ENCODE measurements at places on chromosomes 1 and 21.

GRCh38 chr1:156445789-156446263 is 54.7 kb downstream of the MEF2D start:
- no peak overlapping the region for H3K4me3 ChIP-seq
- peak; percentile 83 for DNase-seq
- H3K27ac ChIP-seq = no peak overlapping the region
- no peaks in the 10 kb centered on the region for H3K36me3 ChIP-seq
- H3K27me3 ChIP-seq = peaks cover 71% of the 10 kb centered on the region

DNA sequence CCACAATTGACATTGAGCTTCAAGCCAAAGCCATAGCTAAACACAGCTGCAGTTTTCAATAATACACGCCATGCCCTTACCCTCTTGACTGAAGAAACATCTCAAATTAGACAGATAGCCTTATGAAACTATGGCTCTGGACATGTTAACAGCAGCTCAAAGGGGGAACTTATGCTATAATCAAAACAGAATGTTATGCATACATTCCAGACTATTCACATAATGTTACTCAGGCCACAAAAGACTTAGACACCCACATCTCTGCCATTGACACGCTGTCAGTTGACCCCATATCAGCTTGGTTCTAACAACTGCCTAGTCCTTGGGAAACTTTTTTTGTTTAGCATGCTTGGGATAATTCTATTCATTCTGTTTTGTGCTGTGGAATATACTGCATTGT is 2.3 kb upstream of the NENF start:
- no peaks in the 10 kb centered on the region for H3K36me3 ChIP-seq
- H3K4me3 ChIP-seq = no peak overlapping the region
- H3K27me3 ChIP-seq = peaks cover 3% of the 10 kb centered on the region
- no peak overlapping the region for H3K27ac ChIP-seq

DNA sequence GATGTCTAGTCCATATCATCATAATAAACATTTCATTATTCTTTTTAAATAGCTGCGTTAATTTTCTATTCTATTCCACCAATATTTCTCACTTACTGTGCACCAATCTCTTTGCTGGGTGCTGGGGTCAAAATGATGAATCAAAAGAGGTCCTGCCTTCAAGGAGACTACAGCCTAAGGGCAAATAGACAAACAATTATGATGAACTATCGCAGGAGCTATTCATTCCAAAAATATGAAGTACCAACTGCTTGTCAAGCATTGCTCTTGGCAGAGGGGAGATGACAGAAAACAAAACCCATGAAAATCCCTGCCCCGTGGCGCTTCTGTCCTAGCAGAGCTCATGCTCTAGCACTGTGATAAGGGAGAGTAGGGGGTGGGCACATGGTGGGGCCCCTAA is 28.8 kb upstream of the SLC26A9 start:
- no peak overlapping the region for H3K27ac ChIP-seq
- H3K4me3 ChIP-seq = no peak overlapping the region
- peaks cover 3% of the 10 kb centered on the region for H3K27me3 ChIP-seq
- DNase-seq = no peak
- H3K36me3 ChIP-seq = no peaks in the 10 kb centered on the region

DNA sequence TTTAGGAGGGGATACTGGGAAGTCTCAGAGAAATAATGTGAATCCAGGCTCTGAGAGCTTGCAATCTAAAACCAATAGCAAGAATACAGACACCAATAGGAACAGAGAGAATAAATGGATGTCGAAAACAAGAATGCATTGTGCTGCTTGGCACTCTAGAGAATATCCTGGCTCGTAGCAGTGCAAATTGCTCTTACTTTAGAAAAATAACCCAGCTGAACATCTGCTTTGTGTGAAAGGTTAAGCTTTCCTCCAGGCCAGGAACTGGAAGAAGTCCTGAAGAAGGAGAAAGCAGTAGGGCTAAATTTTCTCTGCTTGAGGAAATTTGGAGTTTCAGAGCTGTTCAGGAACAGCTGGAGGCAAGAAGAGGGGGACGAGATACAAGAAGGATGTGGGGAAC is 382.3 kb downstream of the HHIPL2 start:
- DNase-seq = no peak
- H3K27me3 ChIP-seq = no peaks in the 10 kb centered on the region
- H3K27ac ChIP-seq = no peak overlapping the region
- no peaks in the 10 kb centered on the region for H3K36me3 ChIP-seq
- H3K4me3 ChIP-seq = no peak overlapping the region
- no peaks in the 10 kb centered on the region for H3K4me1 ChIP-seq

GRCh38 chr1:61757950-61758349 is 15.7 kb downstream of the PATJ start:
- H3K27me3 ChIP-seq = no peaks in the 10 kb centered on the region
- no peaks in the 10 kb centered on the region for H3K4me1 ChIP-seq
- no peaks in the 10 kb centered on the region for H3K36me3 ChIP-seq
- DNase-seq = no peak

DNA sequence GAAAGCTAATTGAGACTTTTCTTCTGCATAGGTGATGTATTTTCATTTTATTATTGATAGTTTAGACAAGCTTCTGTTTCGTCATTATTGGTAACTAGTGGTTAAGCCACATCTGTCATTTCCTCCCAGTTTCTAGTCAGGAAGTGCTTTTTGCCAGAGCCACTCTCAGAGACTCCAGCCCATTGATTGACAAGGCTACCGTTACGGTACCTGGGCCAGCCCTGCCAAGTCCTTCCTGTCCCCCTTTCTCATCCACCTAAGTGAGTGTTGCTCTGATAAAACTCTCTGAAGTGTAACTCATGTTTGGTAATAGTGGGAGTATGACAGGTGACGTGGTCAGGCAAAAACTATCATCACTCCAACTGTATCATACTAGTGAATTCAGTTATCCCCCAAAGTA is 29.6 kb upstream of the AGL start:
- H3K36me3 ChIP-seq = no peaks in the 10 kb centered on the region
- no peak overlapping the region for H3K4me3 ChIP-seq
- DNase-seq = no peak
- no peaks in the 10 kb centered on the region for H3K27me3 ChIP-seq
- H3K4me1 ChIP-seq = no peaks in the 10 kb centered on the region

DNA sequence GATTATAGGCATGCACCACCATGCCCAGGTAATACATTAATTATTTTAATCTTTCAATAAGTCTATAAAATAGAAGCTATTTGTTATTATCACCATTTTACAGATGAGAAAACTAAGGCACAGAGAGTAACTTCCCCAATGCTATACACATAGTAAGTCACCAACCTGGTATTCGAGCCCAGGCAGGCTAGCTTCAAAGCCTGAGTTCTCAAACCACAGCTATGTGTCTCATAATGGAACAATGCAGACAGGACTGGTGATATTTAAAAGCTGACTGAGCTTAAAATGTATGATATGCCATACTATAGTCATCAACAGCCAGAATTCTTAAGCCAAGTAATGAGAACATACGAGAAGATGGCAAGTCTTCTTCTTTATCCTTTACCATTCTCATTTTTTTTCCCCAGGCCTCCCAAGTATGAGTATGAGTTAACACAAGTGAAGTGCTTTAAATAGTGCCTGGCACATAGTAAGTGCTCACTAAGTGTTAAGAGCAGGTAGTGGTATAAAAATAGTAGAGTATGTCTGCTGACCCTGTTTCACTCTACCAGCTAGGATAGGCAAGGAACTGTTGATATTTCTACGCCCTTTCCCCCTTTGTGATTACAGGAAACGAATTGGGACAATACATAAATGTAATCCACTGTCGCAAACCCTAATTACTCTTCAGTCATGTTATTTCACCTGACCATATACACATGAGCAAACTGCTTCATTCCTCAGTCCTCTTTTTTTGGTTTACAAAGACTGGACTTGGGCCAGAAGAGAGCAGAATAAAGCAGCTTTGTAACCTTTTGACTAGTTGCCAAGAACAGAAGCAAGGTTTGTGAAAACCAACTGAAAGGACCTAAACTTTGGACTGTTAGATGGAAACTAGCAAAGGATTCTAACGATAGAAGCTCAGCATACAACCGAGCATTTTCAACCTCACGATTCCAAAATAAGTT is 9.5 kb downstream of the EYA3 start:
- no peak for DNase-seq
- H3K27ac ChIP-seq = no peak overlapping the region
- H3K4me1 ChIP-seq = no peaks in the 10 kb centered on the region
- H3K4me3 ChIP-seq = no peak overlapping the region

DNA sequence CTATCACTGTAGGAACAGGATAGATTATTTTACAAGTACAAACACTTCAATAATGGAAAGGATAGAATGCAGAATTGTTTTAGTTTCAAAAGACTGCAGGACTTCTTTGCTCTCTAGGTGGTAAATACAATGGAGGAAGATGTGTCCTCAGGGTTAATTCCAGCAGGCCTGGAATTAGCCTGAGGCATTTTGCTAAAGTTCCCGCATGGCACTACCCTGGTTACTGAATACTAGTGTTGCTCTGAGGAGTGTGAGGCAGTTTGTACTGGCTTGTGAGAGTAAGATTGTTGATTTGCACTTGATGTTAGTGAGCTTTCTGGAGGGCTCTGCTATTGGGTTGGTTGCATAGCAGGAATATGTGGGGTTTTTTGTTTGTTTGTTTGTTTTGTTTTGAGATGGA is 61.4 kb downstream of the FASLG start:
- DNase-seq = no peak
- H3K36me3 ChIP-seq = no peaks in the 10 kb centered on the region
- H3K4me3 ChIP-seq = no peak overlapping the region
- H3K27ac ChIP-seq = no peak overlapping the region
- H3K4me1 ChIP-seq = peaks cover 8% of the 10 kb centered on the region

- no peaks in the 10 kb centered on the region for H3K36me3 ChIP-seq
- DNase-seq = no peak
- no peaks in the 10 kb centered on the region for H3K4me1 ChIP-seq
- H3K27me3 ChIP-seq = no peaks in the 10 kb centered on the region
- H3K4me3 ChIP-seq = no peak overlapping the region
- H3K27ac ChIP-seq = peak overlapping the region; percentile 46
Measured at GRCh38 chr1:86503406-86504136, 34.8 kb downstream of the CLCA1 start.

DNA sequence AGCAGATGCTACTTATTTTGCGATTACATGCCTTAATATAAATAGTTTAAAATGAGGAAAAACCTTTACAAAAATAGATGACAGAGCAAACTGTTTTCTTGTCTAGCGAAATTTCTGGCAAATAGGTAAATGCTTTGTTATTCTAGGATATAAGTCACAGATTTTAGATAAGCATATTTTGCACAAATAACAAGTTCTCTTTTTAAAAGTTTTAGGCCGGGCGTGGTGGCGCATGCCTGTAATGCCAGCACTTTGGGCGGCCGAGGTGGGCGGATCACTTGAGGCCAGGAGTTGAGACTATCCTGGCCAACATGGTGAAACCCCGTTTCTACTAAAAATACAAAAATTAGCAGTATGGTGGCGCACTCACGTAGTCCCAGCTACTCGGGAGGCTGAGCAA is 20.3 kb upstream of the ERRFI1 start:
- no peak overlapping the region for H3K4me3 ChIP-seq
- no peak for DNase-seq
- no peaks in the 10 kb centered on the region for H3K27me3 ChIP-seq
- H3K27ac ChIP-seq = no peak overlapping the region

- no peak overlapping the region for H3K4me3 ChIP-seq
- H3K36me3 ChIP-seq = peaks cover 69% of the 10 kb centered on the region
- no peak for DNase-seq
- no peak overlapping the region for H3K27ac ChIP-seq
- no peaks in the 10 kb centered on the region for H3K27me3 ChIP-seq
Measured at GRCh38 chr1:12006167-12006921, 13.0 kb upstream of the MIIP start.

DNA sequence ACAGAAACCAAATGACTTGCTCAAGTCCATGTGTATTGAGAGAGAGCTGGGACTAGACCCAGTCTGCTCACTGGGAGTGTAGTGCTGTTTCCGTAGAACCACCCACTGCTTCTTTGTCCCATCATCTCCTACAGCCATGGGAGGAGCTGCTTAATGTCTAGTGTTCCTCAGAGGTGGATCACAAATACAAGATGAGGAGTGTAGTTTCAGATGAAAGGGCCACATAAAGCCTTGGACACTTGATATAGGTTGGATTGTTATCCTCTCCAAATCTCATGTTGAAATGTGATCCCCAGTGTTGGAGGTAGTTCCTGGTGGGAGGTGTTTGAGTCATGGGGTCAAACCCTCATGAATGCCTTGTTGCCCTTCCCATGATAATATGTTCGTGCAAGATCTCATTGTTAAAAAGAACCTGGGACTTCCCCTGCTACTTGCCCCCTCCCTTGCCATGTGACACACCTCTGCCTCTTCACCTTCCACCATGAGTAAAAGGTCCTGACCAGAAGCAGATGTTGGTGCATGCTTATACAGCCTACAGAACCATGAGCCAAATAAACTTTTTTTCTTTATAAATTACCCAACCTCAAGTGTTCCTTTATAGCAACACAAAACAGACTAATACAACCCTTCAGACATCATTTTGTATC is 127.5 kb upstream of the DNAH14 start:
- H3K36me3 ChIP-seq = no peaks in the 10 kb centered on the region
- no peaks in the 10 kb centered on the region for H3K4me1 ChIP-seq
- H3K27me3 ChIP-seq = no peaks in the 10 kb centered on the region
- DNase-seq = no peak
- H3K4me3 ChIP-seq = no peak overlapping the region
- H3K27ac ChIP-seq = no peak overlapping the region

DNA sequence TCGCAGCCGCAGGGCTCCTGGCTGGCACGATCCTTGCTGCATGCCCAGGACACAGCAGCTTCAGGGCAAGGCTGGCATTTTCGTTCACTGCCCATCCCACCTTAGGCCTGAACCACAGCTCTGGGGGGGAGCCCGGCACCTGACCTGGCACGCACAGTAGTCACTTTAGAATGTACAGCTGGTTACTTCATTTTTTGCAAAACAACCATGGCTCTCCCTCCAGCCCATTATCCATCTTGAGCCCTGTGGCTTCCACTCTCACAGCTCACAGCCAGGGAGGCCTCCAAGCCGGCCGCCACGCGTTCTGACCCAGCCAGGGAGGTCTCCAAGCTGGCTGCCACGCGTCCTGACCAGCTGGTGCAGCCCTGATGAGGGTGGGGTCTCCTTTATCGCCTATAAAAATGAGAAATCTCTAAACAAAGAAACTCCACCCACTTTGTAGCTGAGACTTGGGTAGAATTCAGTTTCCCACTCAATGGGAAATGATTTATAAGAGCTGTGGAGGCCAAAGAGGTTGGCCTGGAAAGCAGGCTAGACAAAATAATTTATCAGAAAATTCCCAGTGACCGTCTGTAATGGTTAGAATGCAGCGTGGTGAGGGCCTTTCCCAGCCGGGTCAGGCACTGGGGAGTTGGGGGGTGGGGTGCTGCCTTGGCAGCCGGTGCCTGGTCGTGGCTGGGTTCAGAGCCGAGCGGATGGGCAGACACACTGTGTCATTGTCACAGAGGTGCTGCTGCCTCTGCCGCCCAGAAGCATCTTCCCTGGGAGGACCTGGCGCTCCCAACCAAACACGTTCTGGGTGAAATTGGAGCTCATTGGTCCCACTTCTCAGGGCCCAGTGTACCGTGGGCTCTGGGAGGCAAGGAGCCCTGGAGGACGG is 54.6 kb upstream of the ACTRT2 start:
- no peak for DNase-seq
- H3K27me3 ChIP-seq = no peaks in the 10 kb centered on the region
- no peaks in the 10 kb centered on the region for H3K36me3 ChIP-seq
- H3K27ac ChIP-seq = no peak overlapping the region
- peaks cover 4% of the 10 kb centered on the region for H3K4me1 ChIP-seq
